ENCODE measurements at places on chromosomes 16 and 17.

DNA sequence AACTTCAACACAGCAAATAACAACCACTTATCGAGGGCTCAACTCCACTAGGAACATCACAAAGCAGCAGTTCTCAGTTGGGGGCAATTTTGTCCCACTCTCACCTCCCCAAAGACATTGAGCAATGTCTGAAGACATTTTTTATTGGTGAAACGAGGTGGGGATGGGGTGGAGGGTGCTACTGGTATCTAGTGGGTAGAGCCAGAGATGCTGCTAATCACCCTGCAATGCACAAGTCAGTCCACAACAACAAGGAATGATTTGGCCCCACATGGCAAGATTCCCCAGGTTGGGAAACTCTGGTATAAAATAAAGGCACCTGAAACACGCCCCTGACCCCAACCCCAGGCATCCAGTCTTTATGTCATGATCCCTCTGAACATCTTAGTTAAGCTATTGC, 33.3 kb downstream of the TLE7 start:
- no peak for DNase-seq

- DNase-seq: no peak
Measured at GRCh38 chr17:79812353-79813258, 15.7 kb upstream of the CBX8 start.

- DNase-seq: no peak
Measured at GRCh38 chr16:56635441-56635967, 3.0 kb upstream of the MT1A start.

DNA sequence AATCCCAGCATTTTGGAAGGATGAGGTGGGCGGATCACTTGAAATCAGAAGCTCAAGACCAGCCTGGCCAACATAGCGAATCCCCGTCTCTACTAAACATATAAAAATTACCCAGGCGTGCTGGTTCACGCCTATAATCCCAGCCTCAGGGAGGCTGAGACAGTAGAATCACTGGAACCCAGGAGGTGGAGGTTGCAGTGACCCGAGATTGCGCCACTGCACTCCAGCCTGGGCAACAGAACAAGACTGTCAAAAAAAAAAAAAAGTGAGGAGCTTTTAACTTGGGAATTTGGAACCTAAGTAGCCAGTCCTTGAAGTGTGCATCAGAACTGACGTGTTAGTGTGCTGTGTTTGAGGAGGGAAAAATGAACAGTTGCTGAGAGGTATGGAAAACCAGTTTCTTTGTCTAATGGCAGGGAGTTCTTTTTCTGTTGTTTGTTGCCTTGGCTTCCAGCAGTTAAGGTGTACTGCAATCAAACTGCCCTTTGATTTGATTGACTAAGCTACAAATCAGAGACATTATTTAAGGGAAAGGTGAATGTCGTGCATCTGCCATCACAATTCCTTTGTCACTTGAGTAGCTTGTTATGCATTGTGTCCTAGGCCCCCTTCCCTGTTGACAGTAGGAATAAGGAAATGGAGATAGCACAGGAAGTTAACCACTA, 8.6 kb upstream of the DUSP14 start:
- DNase-seq: no peak

GRCh38 chr17:37847811-37848331, 76.3 kb upstream of the TBC1D3K start:
- no peak for DNase-seq

DNA sequence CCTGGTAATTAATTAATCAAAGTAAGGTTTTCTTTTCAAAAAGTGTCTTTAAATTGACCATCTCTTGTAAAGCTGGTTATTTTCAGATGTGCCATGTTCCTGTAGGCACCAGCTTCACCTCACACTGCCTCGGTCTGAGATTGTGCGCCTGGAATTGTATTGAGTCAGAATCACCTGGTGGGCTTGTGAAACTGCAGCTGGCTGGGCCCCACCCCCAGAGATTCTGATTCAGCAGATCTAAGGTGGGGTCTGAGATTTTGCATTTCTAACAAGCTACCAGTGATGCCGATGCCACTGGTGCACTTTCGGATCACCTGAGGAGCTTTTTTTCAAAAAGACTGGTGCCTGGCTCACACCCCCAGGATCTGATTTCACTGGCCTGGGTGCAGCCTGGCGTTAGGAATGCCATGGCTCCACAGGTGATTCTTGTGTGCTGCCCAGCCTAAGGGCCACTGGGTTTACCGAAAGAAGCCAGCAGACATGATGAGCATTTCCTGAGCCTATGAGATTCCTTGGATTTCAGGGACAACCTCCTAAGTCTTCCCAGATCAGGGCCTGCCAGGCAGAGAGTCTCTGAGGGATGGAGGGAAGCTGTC, 59.2 kb upstream of the TOB1 start:
- no peak for DNase-seq
